ENCODE measurements at places on chromosomes 5 and 9.

DNA sequence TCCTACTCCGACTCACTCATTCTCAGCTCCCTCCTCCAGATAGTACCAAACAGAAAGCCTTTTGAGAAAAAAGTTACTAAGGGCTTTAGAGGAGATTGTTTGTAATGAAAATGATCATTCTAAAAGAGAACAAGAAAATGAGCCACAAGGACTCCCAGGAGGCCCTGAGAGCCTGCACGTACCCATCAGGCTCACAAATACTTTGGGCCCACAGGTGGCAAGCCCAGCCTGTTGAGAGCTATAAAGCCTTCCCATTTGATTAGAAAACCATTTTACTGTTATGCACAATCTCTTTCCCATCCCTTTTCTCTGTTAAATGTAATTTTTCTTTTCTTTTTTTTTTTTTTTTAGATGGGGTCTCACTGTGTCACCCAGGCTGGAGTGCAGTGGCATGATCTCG, 136.1 kb downstream of the LHFPL2 start:
- no peak for DNase-seq

DNA sequence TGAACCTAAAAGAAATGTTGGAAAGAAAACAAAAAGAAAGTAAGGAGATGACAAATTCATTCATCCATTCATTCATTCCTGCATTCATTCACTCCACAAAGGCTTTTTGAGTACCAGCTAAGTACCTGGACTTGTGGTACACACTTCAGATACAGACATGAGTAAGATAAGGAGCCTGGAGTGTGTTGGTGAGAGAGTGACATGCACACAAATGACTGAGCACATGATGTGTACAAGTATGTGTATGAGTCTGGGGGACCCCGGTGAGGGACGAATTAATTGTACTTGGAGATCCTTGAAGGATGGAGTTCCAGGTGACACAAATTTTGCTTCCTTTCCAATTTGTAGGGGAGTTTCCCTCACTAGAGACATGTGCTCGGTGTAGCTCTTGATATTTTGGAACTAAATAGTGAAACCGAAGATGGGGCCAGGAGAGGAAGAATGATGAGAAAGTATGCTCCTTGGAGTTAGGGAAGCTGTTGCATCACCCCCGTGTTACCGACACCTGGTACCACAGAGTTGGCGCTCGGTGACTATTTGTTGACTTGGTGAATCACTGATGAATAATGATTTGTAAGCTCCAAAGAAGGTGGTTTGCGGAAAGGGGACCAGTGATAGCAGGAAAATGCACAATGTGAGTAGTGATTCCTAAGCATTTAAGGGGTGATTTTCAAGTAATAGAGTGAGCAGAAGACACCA, 509.8 kb downstream of the CCDC171 start:
- DNase-seq = no peak

DNA sequence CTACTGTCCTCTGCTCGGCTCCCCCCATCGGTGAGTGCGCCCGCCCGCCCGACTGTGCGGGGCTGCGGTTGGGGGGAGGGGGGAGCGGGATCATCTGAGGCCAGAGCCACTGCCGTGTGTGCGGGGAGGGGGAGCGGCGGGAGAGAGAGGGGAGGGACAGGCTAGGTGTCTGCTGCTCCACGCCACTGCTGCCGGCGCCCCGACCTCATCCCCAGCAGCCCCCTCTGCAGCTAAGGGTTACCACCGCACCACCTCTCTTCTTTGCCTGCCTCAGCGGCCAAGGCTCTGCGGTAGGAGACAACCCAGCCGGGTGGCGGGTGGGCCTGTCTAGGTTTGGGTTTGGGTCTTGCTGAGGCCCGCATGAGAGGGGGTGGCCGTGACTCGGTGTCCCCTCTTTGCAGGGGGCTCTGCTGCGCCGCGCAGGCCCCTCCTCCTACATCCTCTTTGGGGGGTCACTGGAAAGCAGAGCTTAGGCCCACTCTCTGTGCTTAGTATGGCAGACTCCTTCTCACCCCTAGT, 670 bp upstream of the PURA start:
- DNase-seq = peak; percentile 31

GRCh38 chr5:177526191-177526590, 9.4 kb upstream of the DDX41 start:
- peak; percentile 6 for DNase-seq

- DNase-seq = peak; percentile 77
Observed at GRCh38 chr5:171701100-171701541, 84.5 kb upstream of the SMIM23 start.

DNA sequence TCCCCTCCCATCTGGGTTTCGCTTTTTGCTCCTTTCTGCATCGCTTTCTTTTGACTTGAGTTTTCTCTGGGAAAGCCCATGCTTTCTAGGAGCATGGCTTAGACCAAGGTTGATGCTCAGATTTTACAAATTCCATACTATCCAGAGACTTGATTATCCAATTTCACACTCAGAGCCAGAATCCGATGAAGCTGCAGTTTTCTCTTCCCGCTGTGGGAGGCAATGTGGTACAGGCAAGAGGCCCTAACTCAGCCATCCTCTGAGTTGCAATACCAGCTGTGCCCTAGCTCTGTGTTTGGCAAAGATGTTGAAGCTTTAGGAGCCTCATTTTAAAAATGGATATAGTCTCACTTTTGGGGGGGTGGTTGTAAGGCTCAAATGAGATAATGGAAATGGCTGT, 85.1 kb downstream of the BRINP1 start:
- peak; percentile 26 for DNase-seq

GRCh38 chr5:55021410-55021809, 2.6 kb upstream of the GZMK start:
- DNase-seq = no peak

DNA sequence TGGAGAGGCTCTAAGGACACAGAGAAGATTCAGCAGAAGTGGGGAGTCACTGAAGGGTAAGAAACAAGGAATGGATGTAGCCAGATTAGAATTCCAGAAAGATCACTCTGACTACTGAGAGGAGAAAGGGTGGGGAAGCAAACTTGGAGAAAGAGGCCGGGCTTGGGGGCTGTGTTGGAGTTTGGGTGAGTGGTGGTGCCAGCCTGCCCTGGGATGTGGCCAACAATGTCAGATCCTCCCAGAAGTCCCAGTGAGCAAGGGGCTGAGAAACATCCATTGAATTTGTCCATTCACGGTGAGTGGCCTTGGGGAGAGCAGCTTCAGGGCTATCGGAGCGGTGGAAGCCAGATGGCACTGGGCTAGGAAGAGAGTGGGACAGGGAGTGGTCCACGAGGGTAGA, 60.4 kb downstream of the COL15A1 start:
- no peak for DNase-seq

GRCh38 chr5:75856056-75856455, 138.8 kb upstream of the POC5 start:
- DNase-seq = no peak

DNA sequence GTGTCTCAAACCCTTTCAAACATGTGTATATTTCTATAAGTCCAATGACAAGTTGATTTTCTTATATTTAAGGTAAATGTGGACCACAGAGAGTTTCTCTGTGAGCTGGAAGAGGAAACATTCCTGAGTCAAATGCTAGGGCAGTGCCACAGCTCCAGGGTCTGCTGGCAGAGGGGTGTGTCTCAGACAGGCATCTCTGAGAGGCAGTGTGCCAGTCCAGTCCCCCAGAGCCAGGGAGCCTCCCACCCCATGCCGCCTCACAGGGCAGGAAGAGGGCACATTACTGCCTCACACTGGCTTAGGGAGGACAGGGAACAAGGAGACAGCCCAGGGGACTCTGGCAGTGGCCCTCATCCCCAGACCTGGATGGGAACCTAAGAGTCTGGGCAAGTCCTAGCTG, 120.2 kb downstream of the TENT4A start:
- DNase-seq = no peak

GRCh38 chr9:2919347-2919746, 75.5 kb upstream of the PUM3 start:
- no peak for DNase-seq

Data from right hindlimb (tissue), 1 donor.